Fibroblast of skin of left quadriceps (primary cell): ENCODE measurements at places on chromosomes 4 and X.
A peak's percentile ranks its signal among the peaks of the same experiment; 100 is the strongest.

DNA sequence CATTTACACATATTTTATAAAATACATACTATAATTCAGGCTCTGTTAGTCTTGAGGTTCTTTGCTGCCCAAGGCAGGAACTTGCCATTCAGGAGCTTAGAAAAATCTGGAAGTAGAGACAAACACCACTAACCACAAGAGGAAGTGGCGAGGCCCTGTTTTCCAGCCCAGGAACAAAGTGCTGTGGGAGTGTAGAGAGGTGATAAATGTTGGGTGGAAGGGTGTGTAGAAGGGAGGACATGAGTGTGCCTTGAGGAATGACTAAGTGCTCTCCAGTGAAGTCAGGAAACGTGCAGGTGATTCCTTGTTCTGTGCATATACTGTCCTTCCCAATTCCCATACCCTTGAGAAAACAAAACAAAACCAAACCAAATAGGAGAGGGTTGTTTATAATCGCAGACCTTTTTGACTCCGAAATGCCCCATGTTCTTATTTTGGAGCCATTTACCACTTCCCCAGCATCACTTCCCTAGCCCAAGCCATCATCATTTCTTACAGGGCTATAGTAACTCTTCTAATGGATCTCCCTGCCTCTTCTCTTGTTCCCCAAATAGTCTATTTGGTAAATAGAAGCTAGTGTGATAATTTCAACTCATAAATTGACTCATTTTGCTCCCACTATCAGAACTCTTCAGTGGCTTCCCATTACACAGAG is 83.2 kb downstream of the GPAT3 start:
- no peak for DNase-seq

GRCh38 chr4:119748853-119749252 is 120.2 kb upstream of the PDE5A start:
- DNase-seq = no peak

DNA sequence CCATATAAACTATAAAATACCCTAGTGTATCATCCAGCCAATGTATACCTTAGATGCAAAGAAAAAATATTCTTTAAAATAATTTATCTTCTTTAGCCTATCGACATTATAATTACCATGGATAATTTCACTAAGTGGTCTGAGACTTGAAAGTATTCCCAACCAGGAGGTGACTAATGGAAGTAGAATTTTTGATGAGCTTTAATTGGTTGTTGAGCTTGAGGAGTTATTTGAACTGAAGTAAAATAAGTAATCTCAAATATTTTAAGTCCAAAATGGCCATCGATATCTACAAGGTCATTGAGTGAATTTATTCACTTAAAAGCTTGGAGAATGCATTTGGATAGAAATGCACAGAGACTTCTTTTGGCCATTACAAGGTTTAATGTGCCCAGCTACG is 436.2 kb downstream of the TLL1 start:
- DNase-seq = no peak

DNA sequence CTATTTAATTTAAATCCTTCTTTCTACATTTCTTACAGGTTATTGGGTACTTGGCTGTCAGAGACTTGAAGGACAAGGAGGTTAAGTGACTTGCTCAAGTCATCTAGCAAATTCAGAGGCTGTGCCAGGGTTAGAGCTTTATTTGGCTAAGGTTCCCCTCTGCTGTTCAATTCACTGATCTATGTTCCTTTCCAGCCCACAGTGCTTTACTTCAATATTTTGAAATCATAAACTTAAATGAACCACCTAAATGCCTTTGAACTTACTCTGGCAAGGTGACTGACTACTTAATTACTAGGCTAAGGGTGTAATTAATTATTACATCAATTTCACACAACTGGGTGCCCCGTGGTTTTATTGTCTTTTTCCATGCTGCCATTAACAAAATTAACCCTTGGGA is 288.7 kb downstream of the CAMK2D start:
- DNase-seq = no peak

DNA sequence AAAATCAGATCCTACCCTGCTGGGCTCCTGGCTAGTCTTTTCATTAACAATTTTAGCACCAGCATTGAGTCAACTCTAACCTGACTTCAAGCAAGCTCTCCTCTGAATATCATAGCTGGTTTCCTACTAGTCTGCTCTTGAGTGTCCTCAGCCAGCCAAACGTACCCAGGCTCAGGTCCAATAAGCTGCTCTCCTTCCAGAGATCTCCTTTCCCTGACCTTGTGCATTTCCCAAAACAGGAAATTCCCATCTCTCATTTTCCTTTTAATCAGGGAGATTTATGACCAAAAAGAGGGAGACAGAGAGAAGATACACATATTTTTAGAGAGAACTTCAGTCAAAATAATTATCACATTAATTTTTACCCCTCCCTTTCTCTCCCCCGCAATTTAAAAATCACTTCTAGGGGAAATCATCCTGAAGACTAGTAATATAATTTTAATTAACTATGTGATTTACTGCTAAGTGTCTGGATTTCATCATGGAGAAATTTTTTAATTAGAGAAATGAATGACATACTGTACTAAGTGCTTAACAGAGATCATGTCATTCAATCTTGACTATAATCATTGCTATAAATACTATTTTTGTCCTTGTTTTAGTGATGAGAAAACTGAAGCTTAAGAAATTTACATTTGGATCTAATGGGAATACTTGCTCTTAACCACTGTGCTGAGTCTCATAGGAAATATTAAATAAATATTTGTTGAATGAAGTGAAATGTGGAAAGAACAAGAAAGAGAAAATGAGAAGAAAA is 421.7 kb upstream of the INTU start:
- no peak for DNase-seq

DNA sequence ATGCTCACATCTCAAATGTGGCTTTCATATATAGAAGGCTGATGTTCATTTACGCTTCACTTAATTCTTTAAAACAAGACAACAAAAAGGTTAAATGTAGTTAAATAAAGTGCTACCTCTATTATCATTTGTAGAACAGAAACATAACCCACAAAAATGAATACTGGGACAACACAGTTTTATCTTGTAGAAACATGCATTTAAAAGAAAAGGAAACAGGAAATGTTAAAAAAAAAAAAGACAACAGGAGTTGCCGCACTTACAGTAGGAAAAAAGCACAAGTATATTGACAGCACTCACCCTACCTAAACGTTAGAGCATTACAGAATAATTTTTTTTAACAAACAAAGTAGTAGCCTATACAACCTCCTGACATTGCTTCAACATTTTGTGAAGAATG is 4.8 kb downstream of the THOC2 start:
- no peak for DNase-seq

- DNase-seq = no peak
Observed at GRCh38 chrX:151019856-151020255, 36.7 kb downstream of the HMGB3 start.

- peak; percentile 7 for DNase-seq
Observed at GRCh38 chrX:122238801-122239200, 945.3 kb upstream of the GRIA3 start.

DNA sequence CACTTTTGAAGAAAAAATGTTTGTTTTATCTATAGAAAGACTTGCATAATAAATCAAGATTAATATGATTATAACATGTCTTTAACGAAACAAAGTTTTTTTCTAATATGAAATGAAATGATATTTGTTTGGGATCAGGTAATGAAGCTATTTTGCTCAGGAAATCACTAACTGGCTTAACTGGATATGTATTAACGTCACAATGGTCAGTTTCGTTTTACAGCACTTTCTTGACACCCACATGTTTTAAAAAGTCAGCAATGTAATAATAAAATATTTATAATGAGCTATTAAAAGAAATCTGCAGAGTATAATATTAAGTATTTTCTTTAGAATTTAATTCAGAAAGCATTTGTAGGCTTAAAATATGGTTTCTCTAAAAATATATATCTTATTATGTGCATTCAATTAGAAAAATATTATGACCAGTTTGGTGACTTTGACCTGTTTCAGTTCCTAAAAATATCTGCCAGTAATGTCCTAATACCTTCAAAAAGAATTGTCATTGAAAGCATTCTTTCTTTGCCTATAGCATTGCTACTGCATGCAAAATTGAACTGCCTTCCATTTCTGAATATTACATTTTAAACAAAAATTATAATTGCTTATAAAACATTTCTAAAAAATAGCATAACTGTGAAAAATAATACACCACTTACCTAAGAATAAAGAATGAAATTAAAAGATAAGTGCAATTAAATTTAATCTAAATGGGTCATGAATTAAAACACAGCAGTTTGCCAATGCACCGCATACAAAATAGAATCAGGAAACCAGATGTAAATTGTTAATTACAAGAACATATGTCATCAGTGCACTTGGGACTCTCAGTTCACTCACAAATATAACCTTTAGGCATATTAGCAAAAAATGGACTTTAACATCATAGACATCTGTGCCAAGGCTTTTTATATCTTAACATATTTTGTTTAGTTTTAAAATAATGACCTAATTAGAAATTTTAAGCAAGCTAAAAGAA is 31.6 kb downstream of the TIGD2 start:
- no peak for DNase-seq

DNA sequence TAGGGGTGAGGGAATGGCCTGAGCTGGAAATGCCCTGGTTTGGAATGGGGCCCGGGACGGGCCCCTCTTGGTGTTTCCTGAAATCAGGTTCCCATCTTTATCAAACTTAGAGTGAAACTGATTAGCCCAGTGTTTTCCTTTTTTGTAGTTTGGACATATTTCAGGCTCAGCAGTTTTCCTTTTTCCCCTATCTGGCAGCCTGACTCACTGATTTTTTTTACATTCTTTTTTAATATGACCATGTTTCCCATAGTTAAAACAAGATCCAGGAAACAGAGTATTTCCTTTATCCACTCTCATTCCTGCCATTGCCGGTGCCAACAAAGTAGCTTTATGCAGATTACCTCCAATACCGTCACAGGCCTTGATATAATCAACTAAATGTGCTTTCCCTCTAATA is 20.5 kb upstream of the C4orf17 start:
- no peak for DNase-seq

DNA sequence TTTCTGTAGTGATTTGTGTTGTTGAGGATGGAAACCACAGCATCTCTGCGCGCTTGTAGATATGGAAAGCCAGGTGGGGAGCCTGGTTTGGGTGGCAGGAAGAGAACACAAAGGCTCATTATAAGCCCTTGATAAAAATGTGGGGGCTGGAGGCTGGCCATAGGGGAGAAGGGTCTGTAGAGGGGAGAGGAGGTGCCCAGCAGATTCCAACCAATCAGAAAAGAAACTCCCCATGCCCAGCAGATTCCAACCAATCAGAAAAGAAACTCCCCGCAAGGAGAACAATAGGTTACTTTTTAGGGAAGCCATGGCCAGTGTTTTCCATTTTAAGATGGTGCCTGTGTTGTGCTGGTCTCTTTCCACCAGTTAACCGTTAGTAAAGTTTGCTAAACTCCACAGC is 9.8 kb upstream of the CENPU start:
- DNase-seq = no peak

DNA sequence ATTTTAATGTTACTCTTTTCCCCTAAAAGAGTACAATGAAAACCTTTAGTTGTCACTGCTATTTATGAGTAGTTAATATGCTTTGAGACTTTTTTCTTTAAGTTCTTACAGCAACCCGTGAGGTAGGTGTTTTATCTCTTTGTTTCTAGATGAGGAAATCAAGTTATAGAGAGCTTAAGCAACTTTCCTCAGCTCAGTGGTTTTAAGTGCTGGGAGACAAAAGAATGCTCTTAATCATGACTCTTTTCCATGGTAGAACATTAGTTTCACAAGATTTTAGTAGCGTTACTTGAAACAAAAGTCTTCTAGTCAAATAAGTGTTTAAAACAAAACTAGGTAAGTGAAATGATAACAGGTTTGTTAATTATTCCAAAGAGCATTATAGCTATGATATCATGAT is 354.7 kb upstream of the PITX2 start:
- no peak for DNase-seq

- DNase-seq = no peak
Observed at GRCh38 chr4:53023677-53024299, 161.7 kb downstream of the RASL11B start.

DNA sequence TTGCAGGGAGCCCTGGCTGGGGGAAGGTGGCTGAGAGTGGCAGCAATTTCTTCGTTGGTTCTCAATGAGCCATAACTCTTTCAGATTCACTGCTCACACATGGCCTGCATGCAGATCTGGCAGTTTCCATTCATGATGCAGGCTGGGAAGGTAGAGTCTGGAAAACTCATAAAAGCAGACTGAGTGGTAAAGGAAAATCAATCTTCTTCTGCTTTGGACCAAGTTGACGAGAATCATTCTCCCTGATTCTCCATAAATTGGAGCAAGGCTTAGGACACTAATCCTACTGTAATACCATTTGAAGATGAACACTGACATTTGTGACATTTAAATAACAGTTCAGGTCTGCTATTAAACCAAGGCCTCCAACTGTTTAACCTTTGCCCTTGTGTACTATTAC is 35.3 kb upstream of the HAND2 start:
- no peak for DNase-seq

- DNase-seq = no peak
Observed at GRCh38 chr4:33071535-33071934, 2351.4 kb downstream of the PCDH7 start.

- no peak for DNase-seq
Observed at GRCh38 chr4:116092961-116093360, 979.5 kb upstream of the NDST4 start.

- no peak for DNase-seq
Observed at GRCh38 chr4:123417813-123418212, 21.2 kb downstream of the SPRY1 start.

GRCh38 chrX:15299941-15300851 is 15.2 kb downstream of the ASB11 start:
- DNase-seq = no peak

- no peak for DNase-seq
Observed at GRCh38 chr4:168843635-168844034, 166.4 kb downstream of the CBR4 start.

DNA sequence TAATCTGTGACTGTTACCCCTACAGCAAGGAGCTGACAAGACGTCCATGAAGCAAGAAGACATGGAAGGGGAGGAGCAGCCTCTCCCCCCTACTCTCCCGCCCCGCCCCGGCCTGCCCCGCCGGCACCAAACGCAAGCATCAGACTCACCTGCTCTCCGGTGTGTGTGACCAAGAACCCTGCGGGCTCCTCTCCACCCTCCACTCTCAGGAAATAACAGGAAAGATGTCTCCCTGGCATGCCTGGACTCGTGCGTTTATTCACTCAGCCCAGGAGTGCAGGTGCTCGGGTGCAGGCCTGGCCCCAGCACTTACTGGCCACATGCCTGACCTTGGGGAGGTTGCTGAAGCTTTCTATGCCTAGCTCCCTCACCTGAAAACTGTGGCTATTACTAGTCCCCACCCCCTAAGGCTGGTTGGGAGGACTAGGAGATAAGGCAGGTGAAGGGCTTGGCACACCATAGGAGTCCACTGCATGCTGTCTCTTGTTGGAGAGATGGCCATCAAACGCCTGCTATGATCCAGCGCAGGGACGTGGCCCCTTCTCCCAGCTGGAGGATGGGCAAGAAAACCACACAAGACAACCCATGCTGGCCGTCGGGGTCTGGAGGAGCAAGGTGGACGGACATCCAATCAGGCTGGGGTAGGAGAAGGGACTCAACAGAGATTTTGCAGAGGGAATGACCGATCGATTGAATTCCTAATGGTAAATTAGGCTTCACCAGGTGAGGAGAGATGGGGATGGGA is 34.9 kb upstream of the CLDN24 start:
- no peak for DNase-seq

GRCh38 chrX:53824686-53825085 is 138.2 kb upstream of the HUWE1 start:
- DNase-seq = no peak
